ENCODE measurements at places on chromosomes 1 and 21. TPM values are rescaled to one million over a fixed set of nuclear protein-coding genes. Genes with fewer than 3 reads are reported as not detected.

- no peak overlapping the region for H3K27ac ChIP-seq
- H3K4me3 ChIP-seq: no peak overlapping the region
- peaks cover 24% of the 10 kb centered on the region for H3K4me1 ChIP-seq
These were observed 135.3 kb downstream of the ADSS2 start for GRCh38 chr1:244316407-244316806.

GRCh38 chr21:38202811-38203210, 54.0 kb upstream of the KCNJ15 start:
- no peak for DNase-seq
- no peaks in the 10 kb centered on the region for H3K36me3 ChIP-seq
- H3K27me3 ChIP-seq: no peaks in the 10 kb centered on the region
- no peak overlapping the region for H3K27ac ChIP-seq
- H3K4me1 ChIP-seq: no peaks in the 10 kb centered on the region
- no peak overlapping the region for H3K4me3 ChIP-seq

Gene ESPN
- polyA plus RNA-seq: 1.8 TPM

- H3K36me3 ChIP-seq: no peaks in the 10 kb centered on the region
- DNase-seq: no peak
- no peaks in the 10 kb centered on the region for H3K4me1 ChIP-seq
These were observed 1.6 kb downstream of the ADCY10 start for GRCh38 chr1:167912294-167912693.

Gene SPAG17
- polyA plus RNA-seq: not detected

Gene ZSCAN20
- polyA plus RNA-seq: not detected

- no peaks in the 10 kb centered on the region for H3K27me3 ChIP-seq
- H3K4me3 ChIP-seq: no peak overlapping the region
- no peaks in the 10 kb centered on the region for H3K4me1 ChIP-seq
- H3K27ac ChIP-seq: no peak overlapping the region
- no peak for DNase-seq
- H3K36me3 ChIP-seq: no peaks in the 10 kb centered on the region
These were observed 33.2 kb downstream of the BEND5 start for GRCh38 chr1:48743480-48743879.

Gene AGRN
- not detected for polyA plus RNA-seq

DNA sequence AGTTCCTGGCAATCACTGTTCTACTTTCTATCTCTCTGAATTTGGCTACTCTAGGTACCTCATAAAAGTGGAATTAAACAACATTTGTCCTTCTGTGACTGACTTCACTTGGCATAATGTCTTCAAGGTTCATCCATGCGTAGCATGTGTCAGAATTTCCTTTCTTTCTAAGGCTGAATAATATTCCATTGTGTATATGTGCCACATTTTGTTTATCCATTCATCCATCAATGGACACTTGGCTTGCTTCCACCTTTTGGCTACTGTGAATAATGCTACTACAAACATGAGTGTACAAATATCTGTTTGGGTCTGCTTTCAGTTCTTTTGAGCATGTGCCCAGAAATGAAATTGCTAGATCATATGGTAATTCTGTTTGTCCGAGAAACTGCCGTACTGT, 14.7 kb downstream of the CACHD1 start:
- no peak overlapping the region for H3K4me3 ChIP-seq
- no peaks in the 10 kb centered on the region for H3K4me1 ChIP-seq

DNA sequence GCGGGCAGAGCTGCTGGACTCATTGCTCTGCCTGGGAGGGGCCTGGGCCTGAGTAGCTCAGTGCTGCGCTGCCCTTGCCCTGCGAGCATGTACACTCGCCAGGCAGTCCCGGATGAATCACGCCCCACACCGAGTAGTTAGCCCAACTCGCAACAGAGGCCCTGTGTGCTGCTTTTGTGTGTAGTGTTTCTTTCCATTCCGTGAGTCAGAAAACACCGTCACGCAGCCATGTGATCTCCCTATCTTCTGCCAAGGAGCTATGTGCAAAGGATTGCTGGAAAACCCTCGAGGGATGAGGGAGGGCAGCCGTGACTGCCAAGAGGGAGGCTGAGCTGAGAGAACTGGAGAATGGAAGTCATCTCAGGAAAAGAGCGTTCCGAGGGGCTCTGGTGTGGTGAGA, 37.3 kb downstream of the NENF start:
- H3K27ac ChIP-seq: no peak overlapping the region
- no peaks in the 10 kb centered on the region for H3K36me3 ChIP-seq
- no peak overlapping the region for H3K4me3 ChIP-seq
- H3K4me1 ChIP-seq: no peaks in the 10 kb centered on the region
- no peaks in the 10 kb centered on the region for H3K27me3 ChIP-seq
- DNase-seq: no peak

Gene FMO1
- polyA plus RNA-seq: not detected

GRCh38 chr1:24468685-24469316, 33.8 kb upstream of the RCAN3 start:
- no peaks in the 10 kb centered on the region for H3K27me3 ChIP-seq
- DNase-seq: no peak
- no peak overlapping the region for H3K27ac ChIP-seq
- H3K36me3 ChIP-seq: peaks cover 12% of the 10 kb centered on the region
- H3K4me3 ChIP-seq: no peak overlapping the region

Gene AKNAD1
- not detected for polyA plus RNA-seq

Gene S100B
- polyA plus RNA-seq: 0.73 TPM

Gene GRHL3
- not detected for polyA plus RNA-seq

Gene DLGAP3
- polyA plus RNA-seq: 0.18 TPM

DNA sequence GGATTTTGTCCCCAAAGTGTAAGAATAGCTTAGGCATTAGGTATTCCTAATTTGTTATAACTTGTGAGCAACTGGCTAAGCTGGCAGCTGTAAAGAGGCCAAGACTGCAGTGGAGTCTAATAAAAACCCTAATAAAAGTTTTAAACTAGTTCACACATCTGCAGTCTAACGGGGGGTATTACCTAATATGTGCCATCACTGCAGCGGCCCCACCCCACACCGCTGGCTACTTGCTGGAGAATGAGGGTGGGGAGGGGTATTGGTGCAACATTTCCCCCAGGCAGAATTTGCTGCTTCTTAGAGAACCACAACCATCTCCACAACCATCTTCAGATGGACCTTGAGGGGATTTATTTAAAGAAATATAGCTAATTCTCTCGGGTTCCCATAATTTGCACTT, 135.0 kb downstream of the ZC3H11B start:
- no peak overlapping the region for H3K4me3 ChIP-seq
- no peaks in the 10 kb centered on the region for H3K36me3 ChIP-seq
- H3K27me3 ChIP-seq: no peaks in the 10 kb centered on the region
- H3K27ac ChIP-seq: no peak overlapping the region
- no peaks in the 10 kb centered on the region for H3K4me1 ChIP-seq

DNA sequence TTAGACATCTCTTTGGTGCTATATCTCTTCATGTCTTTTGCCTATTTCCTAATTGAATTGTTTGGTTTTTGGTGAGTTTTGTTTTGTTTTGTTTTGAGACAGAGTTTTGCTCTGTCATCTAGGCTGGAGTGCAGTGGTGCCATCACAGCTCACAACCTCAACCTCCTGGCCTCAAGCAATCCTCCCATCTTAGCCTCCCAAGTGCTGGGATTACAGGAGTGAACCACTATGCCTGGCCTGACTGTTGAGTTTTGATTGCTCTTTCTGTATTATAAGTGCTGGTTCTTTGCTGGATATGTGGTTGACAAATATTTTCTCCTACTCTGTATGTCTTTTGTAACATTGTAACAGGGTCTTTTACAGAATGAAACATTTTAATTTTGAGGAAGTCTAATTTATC, 38.0 kb downstream of the NAV1 start:
- H3K27ac ChIP-seq: no peak overlapping the region
- H3K4me1 ChIP-seq: peaks cover 8% of the 10 kb centered on the region
- no peaks in the 10 kb centered on the region for H3K27me3 ChIP-seq
- H3K4me3 ChIP-seq: no peak overlapping the region

DNA sequence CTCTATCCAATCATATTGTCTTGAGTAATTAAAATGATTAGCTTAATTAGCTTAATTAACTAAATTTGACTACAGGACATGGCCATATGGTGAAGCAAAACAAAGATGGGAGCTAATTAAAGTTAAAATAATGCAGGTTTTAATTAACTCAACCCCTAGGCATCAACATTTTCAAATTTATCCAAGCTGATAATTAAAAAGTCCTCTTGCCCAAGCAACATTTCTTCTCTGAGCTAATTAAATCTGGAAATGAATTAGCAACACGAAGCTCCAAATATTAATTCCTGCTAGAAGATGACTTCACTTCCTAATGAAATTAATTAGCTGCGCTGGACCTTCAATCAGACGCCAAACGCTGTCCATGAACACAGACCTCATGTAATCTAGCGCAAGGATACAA, 27.9 kb downstream of the LMO4 start:
- no peak overlapping the region for H3K4me3 ChIP-seq
- H3K27ac ChIP-seq: no peak overlapping the region
- H3K36me3 ChIP-seq: no peaks in the 10 kb centered on the region
- H3K27me3 ChIP-seq: no peaks in the 10 kb centered on the region
- no peaks in the 10 kb centered on the region for H3K4me1 ChIP-seq
- no peak for DNase-seq

Gene EFNA1
- 0.84 TPM for polyA plus RNA-seq

Gene NPPA
- polyA plus RNA-seq: not detected

DNA sequence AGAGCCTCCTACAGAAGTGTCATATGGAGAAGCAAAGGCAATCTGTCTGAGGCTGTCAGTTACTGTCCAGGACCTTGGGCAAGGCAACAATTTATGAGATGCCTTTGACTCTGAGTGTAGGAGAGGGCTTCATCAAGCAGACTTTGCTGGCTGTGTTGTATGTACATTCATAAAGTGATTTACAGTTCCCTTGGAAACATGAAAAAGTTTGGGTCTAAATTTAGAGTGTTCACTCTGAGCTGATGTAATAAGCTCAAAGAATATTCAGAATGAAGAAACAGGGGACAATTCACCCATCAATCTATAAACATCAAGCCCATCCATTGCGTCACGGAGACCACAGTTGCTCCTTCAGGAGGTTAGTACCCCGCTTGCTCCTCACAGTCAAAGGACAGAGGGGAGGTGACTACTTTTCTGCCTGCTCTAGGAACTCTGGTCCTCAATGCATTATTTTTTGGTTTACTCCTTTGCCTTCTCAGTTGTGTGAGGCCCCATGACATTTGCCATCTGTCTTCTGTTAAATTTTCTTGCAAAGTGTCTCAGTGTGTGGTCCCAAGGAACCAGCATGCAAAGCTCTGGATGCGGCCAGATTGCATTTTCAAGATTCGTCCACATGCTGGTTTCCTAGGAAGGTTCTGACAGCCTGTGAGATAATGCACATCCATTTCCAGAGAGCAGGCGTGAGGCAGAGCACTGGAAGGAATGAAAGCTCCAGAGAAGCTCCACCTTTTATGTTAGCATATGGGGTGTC, 241.1 kb upstream of the KIAA0040 start:
- H3K27ac ChIP-seq: no peak overlapping the region
- no peaks in the 10 kb centered on the region for H3K4me1 ChIP-seq
- no peak overlapping the region for H3K4me3 ChIP-seq

Gene SLC45A1
- polyA plus RNA-seq: 0.33 TPM

GRCh38 chr1:160858507-160858906, 4.2 kb downstream of the CD244 start:
- H3K4me3 ChIP-seq: no peak overlapping the region
- no peak for DNase-seq
- H3K4me1 ChIP-seq: peaks cover 26% of the 10 kb centered on the region
- no peaks in the 10 kb centered on the region for H3K27me3 ChIP-seq

Gene HTR1D
- not detected for polyA plus RNA-seq

DNA sequence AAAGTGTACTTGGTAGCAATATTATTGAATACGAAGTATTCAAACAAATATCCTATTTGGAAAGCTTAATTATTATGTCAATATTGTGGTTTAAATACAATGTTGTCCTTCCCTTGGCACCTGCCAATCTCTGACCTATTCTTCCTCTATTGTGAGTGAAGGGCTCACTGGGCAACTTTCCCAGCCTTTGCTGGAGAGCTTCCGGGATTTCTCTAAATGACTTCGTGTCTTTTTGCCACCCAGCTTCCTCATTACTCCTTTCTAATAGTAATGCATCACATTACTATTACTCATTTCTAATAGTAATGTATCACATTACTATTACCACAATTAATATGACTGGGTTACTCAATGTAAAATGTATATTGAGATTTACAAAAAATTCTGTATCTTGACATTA, 880.6 kb downstream of the BRINP3 start:
- H3K36me3 ChIP-seq: no peaks in the 10 kb centered on the region
- no peak overlapping the region for H3K27ac ChIP-seq
- H3K27me3 ChIP-seq: no peaks in the 10 kb centered on the region
- H3K4me3 ChIP-seq: no peak overlapping the region
- no peaks in the 10 kb centered on the region for H3K4me1 ChIP-seq

Gene EPHA10
- polyA plus RNA-seq: not detected

Gene CRYZ
- polyA plus RNA-seq: 66.9 TPM

GRCh38 chr1:25631750-25632485, 15.3 kb downstream of the MAN1C1 start:
- peak overlapping the region; percentile 57 for H3K27ac ChIP-seq
- H3K36me3 ChIP-seq: no peaks in the 10 kb centered on the region
- no peaks in the 10 kb centered on the region for H3K27me3 ChIP-seq
- H3K4me3 ChIP-seq: no peak overlapping the region
- H3K4me1 ChIP-seq: peaks cover 64% of the 10 kb centered on the region
- DNase-seq: no peak

- no peak for DNase-seq
- peaks cover 9% of the 10 kb centered on the region for H3K27me3 ChIP-seq
- H3K4me1 ChIP-seq: peaks cover 17% of the 10 kb centered on the region
- no peak overlapping the region for H3K4me3 ChIP-seq
- H3K36me3 ChIP-seq: no peaks in the 10 kb centered on the region
- no peak overlapping the region for H3K27ac ChIP-seq
These were observed 130.4 kb downstream of the AK5 start for GRCh38 chr1:77412069-77412819.
